ENCODE measurements at places on chromosomes 3 and 15. TPM values are rescaled to one million over a fixed set of nuclear protein-coding genes. Genes with fewer than 3 reads are reported as not detected.

DNA sequence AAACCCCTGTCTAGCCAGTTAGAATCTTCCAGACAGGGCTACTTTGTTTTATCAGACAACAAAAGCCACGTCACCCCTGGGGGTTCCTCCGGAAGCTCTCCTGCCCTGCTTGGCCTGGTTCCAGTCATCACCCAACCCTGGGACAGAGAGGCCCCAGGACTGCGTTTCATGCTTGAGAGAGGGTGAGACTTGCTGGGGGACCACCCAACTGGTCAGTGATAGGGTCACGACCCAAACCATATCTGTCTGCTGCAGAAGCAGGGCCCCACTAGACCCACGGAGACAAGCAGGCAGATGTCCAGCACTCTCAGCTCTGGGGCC, 1.2 kb downstream of the NT5DC2 start:
- H3K27ac ChIP-seq = peak overlapping the region; percentile 81
- H3K36me3 ChIP-seq = peaks cover 15% of the 10 kb centered on the region
- H3K4me1 ChIP-seq = peaks cover 5% of the 10 kb centered on the region

DNA sequence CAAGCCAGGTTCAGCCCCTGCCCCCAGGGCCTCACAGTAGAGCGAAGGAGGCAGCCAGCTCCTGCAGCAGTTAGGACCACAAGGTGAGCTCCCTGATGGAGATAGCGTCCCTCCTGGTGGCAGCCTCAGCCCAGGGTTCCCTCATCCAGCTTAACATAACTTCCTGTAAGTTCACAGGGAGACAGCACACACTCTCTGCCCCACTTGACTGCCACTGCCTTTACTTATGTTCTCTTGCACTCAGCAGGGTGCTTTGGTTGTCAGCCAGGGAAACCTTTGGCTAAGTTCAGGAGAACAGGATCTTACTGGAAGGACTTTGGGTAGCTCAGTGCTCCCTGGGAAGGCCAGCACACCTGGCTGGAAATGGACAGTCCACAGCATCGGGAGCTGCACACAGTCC, 10.9 kb downstream of the KBTBD13 start:
- H3K36me3 ChIP-seq = no peaks in the 10 kb centered on the region
- H3K4me1 ChIP-seq = peaks cover 11% of the 10 kb centered on the region
- no peak overlapping the region for H3K4me3 ChIP-seq
- no peaks in the 10 kb centered on the region for H3K27me3 ChIP-seq

GRCh38 chr15:80788536-80788935, 9.4 kb downstream of the CEMIP start:
- H3K27ac ChIP-seq = no peak overlapping the region
- H3K4me3 ChIP-seq = no peak overlapping the region
- no peaks in the 10 kb centered on the region for H3K36me3 ChIP-seq
- peaks cover 13% of the 10 kb centered on the region for H3K27me3 ChIP-seq
- no peaks in the 10 kb centered on the region for H3K4me1 ChIP-seq

DNA sequence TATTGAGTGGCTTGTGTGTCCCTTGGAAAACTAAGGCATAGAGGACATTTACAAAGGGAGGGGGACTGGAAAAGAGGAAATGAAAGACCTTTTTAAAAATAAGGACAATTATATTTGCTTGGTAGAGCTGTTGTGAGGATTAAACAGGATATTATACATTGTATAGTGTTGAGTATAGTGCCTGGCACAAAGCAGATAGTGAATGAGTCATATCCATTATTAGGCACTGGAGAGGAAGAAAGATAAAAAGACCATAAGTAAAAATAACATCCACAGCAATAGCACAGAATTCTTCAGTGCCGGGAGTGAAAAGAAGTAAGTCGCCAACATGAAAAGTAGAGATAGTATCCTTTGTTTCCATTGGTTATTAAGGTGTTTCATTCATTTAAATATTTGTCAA, 623.3 kb downstream of the PDCD6IP start:
- no peaks in the 10 kb centered on the region for H3K27me3 ChIP-seq
- no peaks in the 10 kb centered on the region for H3K4me1 ChIP-seq

DNA sequence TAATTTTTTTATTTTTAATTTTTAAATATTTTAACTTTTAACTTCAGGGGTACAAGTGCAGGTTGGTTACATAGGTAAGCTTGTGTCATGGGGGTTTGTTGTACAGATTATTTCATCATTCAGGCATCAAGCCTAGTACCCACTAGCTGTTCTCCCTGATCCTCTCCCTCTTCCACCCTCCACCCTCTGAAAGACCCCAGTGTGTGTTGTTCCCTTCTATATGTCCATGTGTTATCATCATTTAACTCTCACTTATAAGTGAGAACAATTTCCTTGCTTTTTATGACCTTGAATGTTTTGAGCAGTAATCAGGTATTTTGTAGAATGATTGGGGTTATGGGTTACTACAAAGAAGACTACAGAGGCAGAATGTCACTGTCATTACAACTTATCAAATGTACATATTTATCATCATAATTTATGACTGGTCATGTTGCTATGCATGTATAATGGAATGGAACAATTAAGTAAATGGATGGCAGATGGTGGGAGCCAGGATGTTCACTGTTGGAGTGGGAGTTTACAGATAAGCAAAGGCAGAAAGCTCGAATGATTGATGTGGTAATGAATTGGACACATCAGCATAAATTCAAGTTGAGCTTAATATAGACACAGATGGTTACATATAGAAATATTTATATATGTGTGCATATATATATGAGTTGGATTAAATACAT, 563.8 kb upstream of the ROBO1 start:
- no peaks in the 10 kb centered on the region for H3K27me3 ChIP-seq
- H3K4me1 ChIP-seq = no peaks in the 10 kb centered on the region
- no peaks in the 10 kb centered on the region for H3K36me3 ChIP-seq
- H3K27ac ChIP-seq = no peak overlapping the region
- H3K4me3 ChIP-seq = no peak overlapping the region
- no peak for ATAC-seq

DNA sequence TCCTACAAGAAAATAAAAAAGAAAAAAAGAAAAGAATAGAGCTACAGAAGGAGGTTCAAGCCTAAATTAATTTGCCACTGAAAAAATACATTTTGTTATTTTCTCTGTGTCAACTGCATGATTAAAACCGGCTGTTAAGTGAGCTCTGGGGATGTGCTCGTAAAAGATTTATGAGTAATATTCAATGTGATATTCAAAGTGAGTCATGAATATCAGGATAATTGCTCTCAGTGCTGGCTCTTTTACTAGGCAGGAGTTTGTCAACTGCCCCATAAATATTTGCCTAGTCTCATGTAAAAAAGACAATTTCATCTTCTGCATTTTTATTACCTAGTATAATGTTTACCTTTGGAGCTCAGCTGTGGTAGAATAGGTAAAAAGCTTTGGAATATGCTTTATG, 78.9 kb downstream of the CDIN1 start:
- no peak overlapping the region for H3K4me3 ChIP-seq
- no peaks in the 10 kb centered on the region for H3K27me3 ChIP-seq
- no peaks in the 10 kb centered on the region for H3K4me1 ChIP-seq
- no peak overlapping the region for H3K27ac ChIP-seq

DNA sequence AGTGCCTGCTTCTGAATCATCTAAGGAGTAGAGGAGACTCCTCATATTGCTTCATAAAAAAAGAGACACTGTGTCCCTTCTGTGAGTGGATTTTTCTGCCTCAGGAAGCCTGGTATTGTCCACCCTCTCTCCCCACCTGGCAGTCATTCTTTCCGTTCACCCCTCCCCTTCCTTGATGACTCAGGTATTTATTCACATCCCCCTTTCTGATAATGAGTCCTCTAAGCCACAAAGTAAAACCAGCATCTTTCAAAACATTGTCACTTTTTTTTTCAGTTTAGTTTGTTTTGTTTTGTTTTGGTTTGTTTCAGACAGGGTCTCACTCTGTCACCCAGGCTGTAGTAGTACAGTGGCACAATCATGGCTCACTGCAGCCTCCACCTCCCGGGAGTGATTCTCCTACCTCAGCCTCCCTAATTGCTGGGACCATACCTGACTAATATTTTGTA, 65.2 kb upstream of the UBE2E1 start:
- peak; percentile 44 for ATAC-seq
- H3K4me1 ChIP-seq = no peaks in the 10 kb centered on the region
- H3K27ac ChIP-seq = no peak overlapping the region
- no peak overlapping the region for H3K4me3 ChIP-seq

GRCh38 chr15:53378096-53378800, 381.2 kb downstream of the WDR72 start:
- H3K27ac ChIP-seq = no peak overlapping the region
- no peaks in the 10 kb centered on the region for H3K27me3 ChIP-seq
- H3K4me1 ChIP-seq = no peaks in the 10 kb centered on the region
- H3K36me3 ChIP-seq = no peaks in the 10 kb centered on the region
- ATAC-seq = no peak
- no peak overlapping the region for H3K4me3 ChIP-seq

DNA sequence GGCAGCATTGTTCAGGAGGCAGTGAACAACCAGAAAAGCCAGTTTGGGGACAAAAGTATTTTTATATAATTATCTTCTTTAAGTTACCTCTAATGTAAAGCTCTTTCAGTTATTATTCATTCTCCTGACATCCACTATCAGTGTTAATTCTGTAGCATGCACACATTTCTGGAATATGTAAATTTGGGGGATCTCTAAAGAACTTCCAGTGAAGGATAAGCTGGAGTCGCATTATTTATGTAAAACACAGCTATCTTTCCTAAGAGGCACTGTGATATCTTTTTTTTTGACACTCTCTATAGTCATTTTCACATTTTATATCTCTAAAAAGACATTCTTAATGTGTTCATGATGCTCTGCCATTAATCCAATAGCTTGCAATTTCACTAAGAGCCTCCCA, 26.7 kb downstream of the SATB1 start:
- H3K27ac ChIP-seq = no peak overlapping the region
- no peaks in the 10 kb centered on the region for H3K27me3 ChIP-seq
- peaks cover 34% of the 10 kb centered on the region for H3K36me3 ChIP-seq
- H3K4me3 ChIP-seq = no peak overlapping the region

DNA sequence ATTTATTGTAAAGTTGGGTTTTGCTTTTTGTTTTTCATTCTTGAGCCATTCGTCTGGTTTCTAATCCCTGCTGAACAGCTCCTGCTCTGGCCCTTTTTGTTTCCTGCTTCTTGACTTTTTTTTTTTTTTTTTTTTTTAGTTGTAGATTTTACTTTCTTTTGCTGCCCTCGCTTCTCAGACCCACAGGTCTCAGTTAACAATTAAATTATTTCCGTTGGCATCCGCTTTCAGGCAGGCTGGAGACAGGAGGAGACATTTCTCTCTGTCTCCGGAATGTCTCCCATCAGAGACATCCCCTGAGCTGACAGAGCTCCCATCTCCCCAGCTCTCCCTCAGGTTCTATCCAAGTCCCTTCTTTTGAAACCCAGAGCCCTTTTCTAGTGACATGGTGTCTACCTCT, 68.6 kb downstream of the SLC6A6 start:
- H3K4me3 ChIP-seq = no peak overlapping the region
- H3K27me3 ChIP-seq = no peaks in the 10 kb centered on the region
- peaks cover 22% of the 10 kb centered on the region for H3K4me1 ChIP-seq
- ATAC-seq = no peak
- peaks cover 88% of the 10 kb centered on the region for H3K36me3 ChIP-seq

DNA sequence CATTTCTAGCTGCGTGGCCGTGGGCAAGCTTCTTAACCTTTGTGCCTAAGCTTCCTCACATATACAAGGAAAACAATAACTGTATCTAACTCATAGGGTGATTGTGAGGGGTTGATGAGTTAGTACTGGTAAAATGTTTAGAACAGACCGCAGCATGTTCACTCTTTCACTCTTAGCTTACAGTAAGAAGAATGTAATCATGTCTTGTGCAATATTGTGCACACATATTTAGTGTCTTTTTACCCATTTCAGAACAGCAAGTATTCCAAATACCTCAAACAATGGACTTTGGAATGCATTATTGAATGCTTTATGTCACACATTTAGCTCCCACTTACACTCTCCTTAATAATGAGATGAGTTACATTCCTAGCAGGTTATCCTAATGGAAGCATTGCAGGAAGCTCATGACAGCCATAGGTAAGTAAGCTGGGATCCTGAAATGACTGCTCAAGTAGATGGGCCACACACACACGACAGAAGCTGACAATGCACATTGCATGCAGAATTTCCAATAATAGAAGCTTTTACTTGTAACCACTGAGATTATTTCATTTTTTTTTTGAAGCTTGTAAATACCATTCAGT, 468.9 kb upstream of the WNT5A start:
- no peak overlapping the region for H3K27ac ChIP-seq
- H3K4me3 ChIP-seq = no peak overlapping the region
- H3K4me1 ChIP-seq = no peaks in the 10 kb centered on the region
- H3K27me3 ChIP-seq = peaks cover 4% of the 10 kb centered on the region
- no peak for ATAC-seq

DNA sequence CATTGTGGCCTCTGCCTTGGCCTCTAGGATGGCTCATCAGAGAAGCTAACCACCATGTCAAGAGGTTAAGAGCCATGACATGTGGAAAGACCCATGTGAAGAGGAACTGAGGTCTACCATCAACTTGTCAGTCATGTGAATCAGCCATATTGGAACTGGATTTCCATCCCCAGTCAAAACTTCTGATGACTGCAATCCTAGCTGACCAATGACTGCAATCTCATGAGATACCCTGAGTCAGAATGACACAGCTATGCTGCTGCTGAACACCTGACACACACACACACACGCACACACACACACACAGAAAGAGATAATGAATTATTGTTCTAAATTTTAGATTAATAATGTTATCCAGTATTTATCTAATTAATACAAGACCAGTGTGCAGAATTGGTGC, 337.5 kb upstream of the LMCD1 start:
- H3K4me1 ChIP-seq = no peaks in the 10 kb centered on the region
- no peaks in the 10 kb centered on the region for H3K36me3 ChIP-seq
- ATAC-seq = no peak
- no peak overlapping the region for H3K4me3 ChIP-seq
- H3K27ac ChIP-seq = no peak overlapping the region

GRCh38 chr15:67066041-67066958, 898 bp downstream of the SMAD3 start:
- H3K4me3 ChIP-seq = peak overlapping the region; percentile 90
- H3K36me3 ChIP-seq = peaks cover 4% of the 10 kb centered on the region
- no peaks in the 10 kb centered on the region for H3K27me3 ChIP-seq
- ATAC-seq = no peak
- H3K27ac ChIP-seq = peak overlapping the region; percentile 83

DNA sequence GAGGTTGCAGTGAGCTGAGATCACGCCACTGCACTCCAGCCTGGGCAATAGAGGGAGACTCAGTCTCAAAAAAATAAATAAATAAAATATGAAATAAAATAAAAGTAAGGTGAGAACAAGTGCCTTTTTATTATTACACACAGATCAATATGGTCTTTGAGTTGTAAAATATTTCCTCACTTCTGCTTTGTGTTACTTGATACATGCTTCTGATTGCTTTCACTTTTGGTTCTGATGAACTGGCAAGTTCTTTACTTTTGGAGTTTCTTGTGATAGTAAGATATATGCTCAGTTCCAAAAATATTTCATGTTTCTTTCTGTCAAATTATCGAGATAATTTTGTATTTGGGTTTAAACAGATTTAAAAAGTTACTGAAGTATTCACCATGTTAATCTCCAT, 16.6 kb upstream of the GYG1 start:
- no peak overlapping the region for H3K4me3 ChIP-seq
- ATAC-seq = no peak
- no peaks in the 10 kb centered on the region for H3K27me3 ChIP-seq
- no peaks in the 10 kb centered on the region for H3K36me3 ChIP-seq

Gene CPLX3
- total RNA-seq = not detected

Gene SEMA3G
- total RNA-seq = 33.9 TPM

Gene CLCN2
- 2.1 TPM for total RNA-seq

Gene GRM2
- not detected for total RNA-seq

Gene COL8A1
- 58.4 TPM for total RNA-seq

Gene ADGRG7
- not detected for total RNA-seq

Gene BRK1
- total RNA-seq = 121 TPM

Gene SENP2
- total RNA-seq = 32.4 TPM
